NAMALWA (cell line): ENCODE measurements at places on chromosomes 7 and 10.

GRCh38 chr7:7675686-7676085, 35.1 kb downstream of the UMAD1 start:
- DNase-seq = peak; percentile 64

- no peak for DNase-seq
Measured at GRCh38 chr7:114416129-114416990, 1.7 kb downstream of the FOXP2 start.

DNA sequence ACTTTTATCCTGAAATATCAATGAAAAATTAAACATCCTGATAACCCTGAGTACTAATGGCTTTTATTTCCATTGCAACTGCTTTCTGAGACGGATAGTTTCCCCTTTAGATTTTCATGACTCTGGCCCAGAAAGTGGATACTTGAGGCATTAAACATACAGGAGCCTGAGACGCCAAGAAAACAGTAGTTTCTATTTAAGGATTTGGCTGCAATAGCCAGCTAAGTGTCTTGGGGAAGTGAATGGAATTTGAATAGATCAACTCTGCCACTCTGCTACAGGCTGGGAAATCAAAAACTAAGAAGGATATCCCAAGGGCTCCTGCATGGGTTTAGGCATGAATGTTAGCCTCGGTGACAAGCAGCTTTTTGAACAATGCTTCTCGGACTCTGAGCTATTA, 24.7 kb upstream of the GPAM start:
- no peak for DNase-seq

DNA sequence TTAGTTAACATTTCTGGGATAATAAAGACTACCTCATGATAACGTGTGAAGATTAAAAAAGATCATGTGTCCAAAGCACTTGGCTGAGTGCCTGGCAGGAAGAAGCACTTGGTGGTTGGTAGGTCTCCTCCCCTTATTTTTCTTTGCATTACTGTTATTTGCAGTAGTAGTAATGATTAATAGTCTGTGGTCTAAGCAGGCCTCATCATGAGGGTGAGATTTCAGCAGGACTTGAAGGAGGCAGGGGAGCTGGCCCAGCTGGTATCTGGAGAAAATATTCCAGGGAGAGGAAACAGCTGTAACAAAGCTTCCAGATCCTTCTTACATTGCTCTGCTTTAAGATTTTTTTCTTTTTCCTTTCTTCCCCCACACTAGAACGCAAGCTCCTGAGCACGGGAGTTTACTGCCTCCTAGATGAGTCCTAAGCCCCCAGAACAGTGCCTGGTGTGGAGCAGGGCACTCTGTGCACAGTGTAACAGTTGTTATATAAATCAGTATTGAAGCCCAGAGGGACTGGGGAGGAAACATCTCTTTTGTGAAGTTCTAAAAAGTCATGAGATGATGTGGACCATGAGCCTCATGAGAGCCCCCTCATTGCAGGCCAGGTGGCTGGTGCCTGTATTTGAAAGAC, 31.1 kb upstream of the RHEB start:
- DNase-seq = no peak

DNA sequence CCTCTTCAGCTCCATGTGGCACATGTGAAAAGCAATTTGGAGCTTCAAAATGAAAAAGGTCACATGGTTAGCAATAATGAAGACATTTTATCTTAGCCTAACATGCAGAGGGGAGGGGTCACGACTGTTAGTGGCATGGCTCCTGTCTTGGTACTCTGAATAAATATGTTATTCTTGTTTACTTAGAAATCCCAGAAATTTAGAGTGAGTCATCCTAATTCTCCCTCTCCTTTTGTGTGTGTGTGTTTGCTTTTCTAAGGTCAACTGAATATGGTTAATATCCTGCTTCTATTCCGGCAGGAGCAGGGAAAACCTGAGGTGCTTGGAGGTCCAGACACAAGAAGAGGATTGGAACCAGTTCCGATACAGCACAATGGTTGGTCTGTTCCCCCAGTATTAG, 17.6 kb downstream of the BCCIP start:
- DNase-seq = no peak

DNA sequence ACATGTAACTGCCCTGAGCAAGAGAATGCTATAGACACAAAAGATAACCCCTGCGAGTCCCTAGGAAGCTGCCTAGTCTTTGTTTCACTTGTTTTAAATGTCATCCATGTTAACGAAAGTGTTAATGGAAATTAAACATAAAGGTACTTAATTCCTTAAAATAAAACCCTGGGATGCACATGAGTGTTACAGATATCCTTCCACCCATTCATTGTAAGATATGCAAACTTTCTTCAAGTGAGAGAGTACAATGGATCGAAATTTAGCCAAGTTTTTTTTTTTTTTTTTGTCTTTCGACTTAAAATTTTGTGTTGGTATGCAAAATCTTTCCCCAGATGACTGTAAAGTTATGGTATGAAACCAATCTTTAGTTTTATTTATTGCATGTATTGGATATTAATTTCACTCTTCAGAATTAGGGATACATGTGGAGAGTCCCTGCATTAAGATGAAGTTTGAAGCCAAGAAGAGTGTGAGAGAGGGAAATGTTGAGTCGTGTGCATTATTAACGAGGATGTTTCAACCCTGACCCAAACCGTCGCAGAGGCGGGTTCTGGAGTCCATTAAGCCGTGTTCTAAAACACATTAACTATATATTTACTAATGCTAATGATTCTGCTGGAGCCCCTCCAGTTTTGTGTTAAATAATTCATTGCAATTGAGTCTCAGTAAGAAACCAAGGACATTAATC, 1.6 kb downstream of the CDK14 start:
- no peak for DNase-seq

GRCh38 chr10:26696786-26697162, 727 bp upstream of the PDSS1 start:
- DNase-seq = no peak

GRCh38 chr10:116752969-116753665, 10.8 kb upstream of the HSPA12A start:
- no peak for DNase-seq

GRCh38 chr7:129975309-129975708, 22.5 kb upstream of the UBE2H start:
- DNase-seq = no peak

GRCh38 chr7:3732395-3733005, 431.4 kb downstream of the SDK1 start:
- no peak for DNase-seq

DNA sequence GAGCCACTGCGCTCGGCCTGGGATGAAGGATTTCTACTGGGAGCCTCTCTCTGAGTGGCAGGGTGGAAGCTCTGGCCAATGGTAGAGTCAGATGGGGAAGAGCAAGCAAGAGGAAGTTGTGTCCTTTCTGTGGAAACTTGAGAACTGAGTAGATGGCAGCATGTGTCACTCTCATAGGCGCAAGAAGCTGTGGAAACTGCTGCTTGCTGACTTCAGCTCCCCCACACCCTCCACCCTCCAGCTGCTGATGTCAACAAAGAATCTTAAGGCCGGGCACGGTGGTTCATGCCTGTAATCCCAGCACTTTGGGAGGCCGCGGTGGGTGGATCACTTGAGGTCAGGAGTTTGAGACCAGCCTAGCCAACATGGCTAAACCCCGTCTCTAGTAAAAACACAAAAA, 39.8 kb upstream of the SRGN start:
- DNase-seq = no peak

- DNase-seq = no peak
Measured at GRCh38 chr7:133294234-133294633, 41.4 kb downstream of the EXOC4 start.

DNA sequence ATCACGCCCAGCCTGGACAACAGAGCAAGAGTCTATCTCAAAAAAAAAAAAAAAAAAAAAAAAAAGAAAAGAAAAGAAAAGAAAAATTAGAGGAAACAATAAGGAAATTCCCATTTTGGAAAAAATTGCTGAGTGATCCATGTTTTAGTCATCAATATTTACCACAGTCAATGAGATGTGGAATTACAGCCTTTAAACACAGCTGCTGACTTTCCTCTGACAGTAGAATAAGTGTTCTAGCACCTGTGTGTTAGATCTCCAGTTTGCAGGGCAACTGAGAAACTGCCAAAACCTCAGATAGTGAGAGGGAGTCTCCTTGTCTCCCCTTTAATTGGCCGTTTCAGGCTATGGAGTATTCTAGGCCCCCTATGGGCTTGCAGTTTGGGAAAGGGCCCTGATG, 520.1 kb downstream of the KCNMA1 start:
- DNase-seq = no peak

DNA sequence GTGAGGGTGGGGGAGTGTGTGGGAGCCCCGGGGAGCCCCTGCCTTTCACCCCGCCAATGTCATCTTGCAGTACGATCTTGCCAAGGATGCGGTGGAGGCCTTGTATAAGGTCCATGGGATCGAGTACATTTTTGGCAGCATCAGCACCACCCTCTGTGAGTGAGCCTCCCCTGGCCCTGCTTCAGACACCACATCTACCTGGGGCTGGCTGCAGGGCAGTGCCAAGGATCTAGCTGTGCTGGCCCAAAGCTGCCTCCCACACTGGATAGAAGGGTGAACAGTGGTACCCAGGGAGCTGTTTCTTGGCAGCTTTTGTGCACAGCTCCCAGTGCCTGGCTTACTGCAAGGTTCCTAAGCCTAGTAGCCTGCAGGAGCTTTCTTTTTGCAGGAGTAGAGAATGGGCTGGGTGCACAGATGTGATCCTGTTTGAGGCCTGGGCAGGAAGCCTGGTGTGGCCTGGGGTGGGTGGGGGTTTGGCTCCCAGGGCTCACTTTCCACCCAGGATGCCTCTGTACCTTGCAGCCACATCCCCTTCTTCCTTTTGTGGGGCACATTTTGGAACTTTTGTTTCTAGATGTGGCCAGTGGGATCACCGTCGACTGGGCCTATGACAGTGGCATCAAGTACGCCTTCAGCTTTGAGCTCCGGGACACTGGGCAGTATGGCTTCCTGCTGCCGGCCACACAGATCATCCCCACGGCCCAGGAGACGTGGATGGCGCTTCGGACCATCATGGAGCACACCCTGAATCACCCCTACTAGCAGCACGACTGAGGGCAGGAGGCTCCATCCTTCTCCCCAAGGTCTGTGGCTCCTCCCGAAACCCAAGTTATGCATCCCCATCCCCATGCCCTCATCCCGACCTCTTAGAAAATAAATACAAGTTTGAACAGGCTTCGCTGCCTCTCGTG, 12.2 kb upstream of the CPA1 start:
- no peak for DNase-seq

DNA sequence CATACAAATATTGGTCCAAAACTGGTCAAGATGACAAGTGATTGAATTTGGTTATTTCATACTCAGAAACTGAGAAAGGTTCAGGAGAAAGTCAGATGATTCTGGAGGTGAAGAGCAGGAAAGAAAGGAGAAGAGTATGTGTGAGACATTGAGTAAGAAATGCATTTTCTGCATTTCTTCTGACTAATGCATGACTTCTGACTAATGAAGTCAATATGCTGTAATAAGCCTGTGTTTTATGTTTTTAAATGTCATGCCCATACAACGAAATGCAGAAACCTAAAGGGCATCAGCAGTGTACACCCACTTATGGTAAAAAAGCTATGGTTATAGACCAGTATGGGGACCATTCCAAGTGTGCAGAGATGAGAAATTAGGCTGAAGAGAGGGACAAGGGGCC, 1227.8 kb upstream of the SORCS1 start:
- DNase-seq = no peak

DNA sequence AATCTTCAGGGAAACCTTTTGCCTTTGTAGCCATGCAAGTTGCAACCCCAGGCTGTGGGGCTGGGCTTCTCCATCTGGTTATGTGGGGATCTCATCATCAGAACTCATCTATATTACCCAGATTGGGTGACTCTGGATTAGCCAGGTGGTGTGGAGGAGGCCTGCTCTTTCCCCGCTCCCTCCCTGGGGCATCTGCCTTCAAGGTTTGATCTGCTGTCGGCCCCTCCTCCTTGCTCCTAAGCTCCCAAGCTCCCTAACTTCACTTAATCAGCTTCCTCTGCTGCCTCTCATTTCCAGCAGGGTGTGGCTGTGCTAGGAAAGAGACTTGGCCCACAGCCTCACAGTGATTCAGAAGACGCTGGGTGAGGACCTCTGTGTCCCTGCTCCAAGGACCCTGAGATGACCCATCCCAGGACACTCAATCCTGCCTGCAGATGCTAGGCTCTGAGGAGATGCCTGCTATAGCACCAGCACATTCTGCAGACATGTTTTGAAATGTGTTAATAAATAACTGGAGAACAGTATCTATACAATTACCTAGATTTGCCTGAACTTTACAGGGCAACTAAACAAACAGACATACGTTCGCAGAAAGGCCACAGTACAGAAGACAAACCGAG, 392.1 kb upstream of the PODXL start:
- no peak for DNase-seq

GRCh38 chr7:120089968-120090367, 183.0 kb upstream of the KCND2 start:
- DNase-seq = no peak
